ENCODE measurements at places on chromosomes 1 and 21.

- no peak for DNase-seq
These were observed 59.4 kb upstream of the ZBTB18 start for GRCh38 chr1:243991650-243992049.

DNA sequence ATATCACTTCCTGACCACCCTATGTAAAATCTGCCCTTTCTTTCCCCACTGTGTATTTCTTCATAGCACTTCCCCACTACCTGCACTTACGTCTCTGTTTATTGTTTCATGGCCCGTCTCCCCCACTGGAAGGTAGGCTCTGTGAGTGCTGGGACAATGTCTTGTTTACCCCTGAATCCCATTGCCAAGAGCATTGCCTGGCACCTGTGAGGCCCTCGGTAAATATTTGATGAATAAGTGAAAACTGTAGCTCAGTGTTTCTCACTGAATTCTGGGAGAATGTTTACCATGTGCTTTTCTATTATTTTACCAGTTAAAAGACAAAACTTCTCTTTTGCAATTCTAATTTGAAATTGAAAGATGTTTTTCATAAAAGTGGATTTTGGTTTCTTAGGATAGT lies 11.8 kb downstream of the NFASC start:
- DNase-seq = no peak

DNA sequence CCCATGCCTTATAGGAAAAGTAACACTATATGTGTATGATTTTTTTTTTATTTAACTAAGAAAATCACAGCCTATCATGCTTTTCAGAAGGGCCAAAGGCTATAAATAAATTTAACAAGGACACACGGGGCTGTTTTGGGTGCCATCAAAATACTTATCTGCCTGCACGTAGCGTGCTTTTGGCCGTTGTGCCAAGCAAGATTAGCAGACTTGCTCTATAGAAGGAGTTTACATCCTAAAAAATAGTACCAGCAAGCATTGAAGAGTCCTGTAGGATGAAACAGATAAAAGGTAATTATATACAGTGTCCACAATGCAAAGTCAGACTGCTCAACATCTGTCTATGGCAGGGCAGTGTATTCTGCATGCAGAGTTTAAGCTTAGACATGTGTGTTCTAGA lies 3.7 kb downstream of the OLIG1 start:
- no peak for DNase-seq

- DNase-seq = no peak
These were observed 88.6 kb downstream of the SELENOF start for GRCh38 chr1:86825319-86825718.

DNA sequence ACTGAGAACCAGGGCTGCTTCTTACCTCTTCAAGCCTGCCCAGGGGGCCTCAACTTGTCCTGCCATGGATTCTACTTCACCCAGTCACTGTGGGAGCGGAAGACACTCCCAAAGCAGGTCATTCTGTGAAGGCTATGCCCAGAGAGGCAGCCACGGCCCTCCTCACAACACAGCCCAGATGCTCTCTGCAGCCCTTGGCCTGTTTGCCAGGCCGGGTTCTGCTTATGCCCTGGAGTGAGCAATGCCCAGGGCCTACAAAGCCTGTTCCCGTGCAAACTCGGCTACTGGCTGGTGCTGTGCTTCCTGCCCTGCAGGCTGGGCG lies 33.8 kb upstream of the SLC30A1 start:
- no peak for DNase-seq

- DNase-seq = no peak
These were observed 339.2 kb upstream of the KAZN start for GRCh38 chr1:14259191-14259757.

- no peak for DNase-seq
These were observed 41.5 kb downstream of the CHIA start for GRCh38 chr1:111332190-111332589.

DNA sequence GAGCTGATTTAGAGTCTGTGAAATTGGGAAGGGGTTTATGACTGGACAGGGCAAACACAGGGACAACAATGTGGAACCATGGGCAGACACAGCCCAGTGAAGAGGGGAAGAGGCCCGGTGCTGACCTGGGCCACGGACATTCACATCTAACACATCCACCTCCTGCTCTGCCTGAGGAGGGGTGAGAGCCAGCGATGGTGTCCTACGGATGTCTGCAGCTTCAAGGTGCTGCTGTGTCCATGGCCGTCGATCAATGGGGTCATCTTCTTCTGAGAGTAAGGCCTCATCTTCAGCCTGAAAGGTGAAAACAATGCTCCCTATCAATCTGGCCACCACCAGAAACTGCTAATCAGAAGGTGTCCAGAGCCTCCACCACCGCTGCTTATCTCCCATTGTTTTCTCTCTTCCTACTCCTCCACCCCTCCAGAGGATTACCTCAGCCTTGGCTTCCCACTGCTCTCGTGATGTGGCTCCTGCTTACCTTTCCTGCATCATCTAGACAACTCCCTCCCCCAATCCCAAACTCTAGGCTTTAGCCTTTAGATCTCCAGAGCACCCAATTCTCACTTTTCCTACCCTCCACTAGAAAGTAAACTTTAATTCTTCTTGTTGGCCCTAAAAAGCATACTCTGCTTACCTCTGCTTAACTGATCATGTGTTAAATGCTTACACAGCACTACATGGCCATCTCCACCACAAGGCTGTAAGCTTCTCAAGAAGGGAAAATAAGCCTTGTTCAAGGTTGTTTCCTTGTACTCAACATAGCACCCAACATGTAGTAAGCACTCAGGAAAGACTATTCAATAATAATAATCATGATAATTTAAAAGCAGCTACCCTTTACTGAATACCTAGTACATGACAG lies 24.0 kb upstream of the ADAM30 start:
- DNase-seq = no peak

- DNase-seq = no peak
These were observed 67.6 kb downstream of the RASAL2 start for GRCh38 chr1:178161516-178161915.

DNA sequence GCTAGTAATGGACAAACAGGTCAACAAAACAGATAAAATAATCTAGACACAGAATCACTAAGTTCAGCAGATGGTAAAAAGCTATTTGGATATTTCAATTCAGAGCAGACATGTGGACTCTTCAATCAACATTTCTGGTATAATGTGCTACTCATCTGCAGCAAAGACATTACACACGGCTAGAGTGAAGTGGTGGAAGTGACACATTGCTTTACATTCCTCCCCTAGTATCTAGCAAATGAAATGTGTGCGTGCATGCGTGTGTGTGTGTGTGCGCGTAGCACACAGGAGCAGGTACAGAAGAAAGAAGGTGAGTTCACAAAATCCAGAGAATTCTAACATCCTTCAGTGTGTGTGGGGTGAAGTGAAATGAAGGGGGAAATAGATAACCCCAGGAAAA lies 8.3 kb downstream of the AHCTF1 start:
- no peak for DNase-seq

DNA sequence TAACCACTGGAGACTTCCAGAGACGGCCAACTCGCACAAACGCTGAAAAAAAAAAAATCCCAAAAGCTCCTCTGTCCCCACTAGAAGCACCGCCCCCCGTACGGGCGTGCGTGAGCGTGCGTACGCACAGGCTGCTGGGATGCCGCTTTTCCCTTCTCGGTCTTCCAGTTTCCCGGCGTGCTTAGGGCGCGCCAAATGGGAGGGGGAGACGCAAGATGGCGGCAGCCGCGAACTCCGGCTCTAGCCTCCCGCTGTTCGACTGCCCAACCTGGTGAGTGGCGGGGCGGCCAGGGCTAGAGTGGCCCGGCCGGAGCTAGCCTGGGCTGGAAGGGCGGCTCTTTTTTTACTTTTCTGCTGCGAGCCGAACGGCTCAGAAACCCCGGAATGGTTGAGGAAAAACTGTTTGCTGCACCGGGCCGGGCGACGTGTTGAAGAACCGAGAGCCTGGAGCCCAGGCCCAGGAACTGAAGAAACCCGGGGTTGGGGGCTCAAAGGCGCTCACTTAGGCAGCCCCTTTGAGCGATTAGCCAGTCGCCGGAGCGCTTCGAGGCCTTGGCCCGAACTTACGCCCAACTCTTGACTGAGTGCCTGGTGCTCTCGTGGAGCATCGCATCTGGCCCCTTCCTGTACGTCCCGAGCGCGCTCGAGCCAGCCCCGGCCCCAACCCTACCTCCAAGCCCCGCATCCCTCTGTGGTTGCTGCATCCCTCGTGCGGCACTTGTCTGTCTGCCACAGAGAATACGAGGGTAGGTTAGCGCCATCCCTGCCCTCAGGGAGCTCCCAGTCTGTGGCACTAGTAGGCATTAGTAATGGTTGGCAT lies at the start of gene PPP1R8:
TSS of gene PPP1R8 (plus strand) at position 162 of the 820 bp plus-strand sequence. CDS start at position 216, 54 bp downstream.
- peak; percentile 89 for DNase-seq

DNA sequence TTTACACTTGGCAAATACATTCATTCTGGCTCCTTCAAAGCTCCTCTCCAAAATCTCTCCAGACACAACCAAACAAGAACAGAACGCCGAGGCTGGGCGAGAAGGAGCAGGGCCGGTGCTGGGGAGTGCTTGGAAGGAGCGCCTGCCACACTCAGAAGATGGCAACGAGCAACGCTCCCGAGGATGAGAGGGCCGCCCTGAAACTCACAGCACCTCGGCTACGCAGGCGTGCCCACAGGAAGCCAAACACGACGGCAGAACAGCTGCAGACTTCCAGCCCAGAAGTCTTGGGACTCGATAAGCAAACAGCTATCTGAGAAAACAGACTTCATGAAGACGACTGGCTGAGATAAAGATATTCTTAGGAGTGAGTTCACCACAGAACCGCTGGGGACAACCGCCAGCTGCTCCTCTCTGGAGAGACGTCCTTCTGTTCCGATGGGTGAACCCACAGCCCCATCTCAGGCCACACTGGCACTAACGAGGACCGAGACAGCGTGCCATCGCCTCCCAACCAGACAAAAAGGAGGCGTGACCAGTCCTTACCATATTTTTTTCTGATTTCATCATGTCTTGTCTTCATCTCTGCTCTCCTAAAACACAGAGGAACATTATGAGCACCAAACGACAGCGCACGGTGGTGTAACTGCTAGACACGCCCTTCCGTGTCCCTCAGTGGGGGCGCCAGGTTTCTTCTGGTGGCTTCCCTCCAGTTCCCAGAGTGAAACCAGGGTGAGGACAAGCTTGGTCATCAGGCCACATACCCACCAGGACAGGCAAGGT lies 18.6 kb downstream of the PTTG1IP start:
- DNase-seq = no peak

All from vagina (tissue), 2 donors.